ENCODE measurements at places on chromosomes 1 and 21.

DNA sequence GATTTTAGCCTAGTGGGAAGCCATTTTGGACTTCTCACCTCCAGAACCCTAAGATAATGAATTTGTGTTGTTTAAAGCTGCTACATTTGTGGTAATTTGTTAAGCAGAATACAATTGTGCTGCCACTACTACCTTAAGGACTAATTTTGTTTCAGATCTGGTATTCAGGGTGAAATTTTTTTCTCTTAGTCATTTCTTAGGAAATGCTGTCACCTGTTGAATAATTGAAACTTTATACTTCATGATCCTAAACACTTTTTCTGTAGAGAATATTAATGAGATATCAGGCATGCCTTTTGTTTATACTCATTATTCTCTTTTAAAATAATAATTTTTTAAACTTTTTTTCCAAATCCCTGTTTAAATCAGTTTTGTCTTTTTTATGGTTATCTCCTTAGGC, 246.8 kb downstream of the TGFB2 start:
- no peak for DNase-seq

GRCh38 chr1:17559615-17560419, 20.3 kb downstream of the ARHGEF10L start:
- no peak for DNase-seq

GRCh38 chr1:186904361-186904760, 75.6 kb downstream of the PLA2G4A start:
- no peak for DNase-seq

- DNase-seq = peak; percentile 33
These were observed 45.8 kb downstream of the TTC39A start for GRCh38 chr1:51284487-51284954.

DNA sequence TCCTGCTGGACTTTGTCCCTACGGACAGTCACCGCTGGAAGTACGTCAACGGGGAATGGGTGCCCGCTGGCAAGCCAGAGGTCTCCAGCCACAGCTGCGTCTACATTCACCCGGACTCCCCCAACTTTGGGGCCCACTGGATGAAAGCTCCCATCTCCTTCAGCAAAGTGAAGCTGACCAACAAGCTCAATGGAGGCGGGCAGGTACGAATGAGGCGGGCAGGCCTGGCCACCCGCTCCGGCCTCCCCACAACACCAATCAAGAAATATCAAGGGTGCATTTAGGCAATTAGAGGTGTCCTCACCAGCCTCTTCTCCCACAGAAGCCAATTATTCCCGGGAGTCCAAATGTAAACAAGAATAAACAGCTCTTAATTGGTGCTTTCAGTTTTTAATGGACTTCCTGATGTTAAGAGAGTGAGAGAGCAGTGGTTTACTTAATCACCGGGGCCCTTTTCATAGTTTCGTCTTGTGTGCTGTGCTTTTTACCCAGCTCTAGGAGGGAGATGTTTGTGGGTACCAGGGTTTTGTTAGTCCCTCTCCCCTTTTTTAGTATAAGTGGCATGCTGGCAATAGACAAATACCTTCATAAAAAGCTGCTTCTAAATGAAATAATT, 10.7 kb downstream of the TBX19 start:
- no peak for DNase-seq
